ENCODE measurements at places on chromosomes 6 and 20.

DNA sequence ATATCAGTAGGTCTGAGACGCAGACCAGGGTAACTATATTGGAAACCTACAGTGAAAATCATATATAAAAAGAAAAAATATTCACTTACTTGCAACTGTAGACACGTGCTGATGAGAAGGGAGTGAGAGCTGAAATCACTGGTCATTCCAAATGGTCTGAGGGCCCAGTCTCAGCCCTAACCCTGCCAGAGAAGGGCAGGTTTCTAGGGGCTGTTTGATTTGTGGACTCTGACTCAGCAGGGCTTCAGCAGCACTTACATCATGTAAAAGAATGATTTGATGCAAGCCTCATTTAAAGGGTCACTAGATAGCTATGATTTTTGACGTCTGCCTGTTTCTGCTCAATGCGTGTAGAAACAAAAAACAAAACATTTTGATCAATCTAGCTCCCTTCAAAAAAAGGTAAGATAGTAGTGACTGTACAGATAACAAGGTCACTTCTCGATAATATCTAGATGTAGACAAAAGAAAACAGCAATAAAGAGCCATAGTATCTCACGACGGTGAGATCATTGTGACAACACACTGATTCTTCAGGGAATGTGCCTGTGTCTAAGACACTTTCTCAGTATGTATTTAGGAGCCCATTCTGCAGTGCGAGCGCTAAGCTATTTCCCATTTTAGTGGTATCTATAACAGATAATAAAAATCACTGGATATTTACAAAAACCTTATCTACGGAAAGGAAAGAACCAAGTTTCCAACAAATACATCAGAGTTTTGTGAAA, 307.2 kb downstream of the HIVEP2 start:
- no peak for DNase-seq

DNA sequence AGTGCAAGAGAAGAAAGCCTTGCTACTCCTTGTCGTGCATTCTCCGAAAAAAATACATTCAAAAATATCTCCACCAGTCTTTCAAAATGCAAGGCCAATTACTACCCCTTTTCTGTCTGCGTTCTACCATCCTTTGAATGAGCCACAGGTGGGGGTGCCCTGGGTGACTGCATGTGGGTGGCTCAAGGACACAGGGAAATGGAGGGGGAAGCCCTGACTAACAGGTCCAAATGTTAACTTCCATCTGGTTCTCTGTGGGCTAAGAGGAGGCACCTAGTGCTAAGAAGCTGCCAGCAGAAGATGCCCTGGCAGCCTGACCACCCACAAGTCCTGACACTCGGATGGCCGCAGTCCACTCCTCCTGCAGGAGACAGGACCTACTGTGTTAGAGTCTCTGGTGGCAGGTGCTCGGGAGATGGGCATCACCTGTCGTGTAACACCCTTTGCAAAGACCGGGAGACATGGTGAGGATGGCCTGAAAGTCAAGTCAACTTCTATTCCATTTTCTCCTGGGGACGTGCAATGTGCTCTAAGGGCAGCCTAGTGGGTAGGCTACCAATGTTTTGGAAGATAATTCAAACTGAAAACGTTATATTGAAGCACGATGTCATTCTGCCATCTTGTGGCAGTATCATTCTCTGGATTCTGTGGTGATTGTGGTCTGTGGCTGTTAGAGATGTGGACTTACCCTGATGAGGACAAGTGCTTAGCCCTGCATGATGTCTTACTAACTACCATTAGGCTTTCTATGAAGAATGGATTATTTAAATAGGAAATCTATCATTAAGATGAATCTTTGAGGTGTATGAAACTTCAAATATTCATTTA, 27.4 kb upstream of the IGF2R start:
- peak; percentile 23 for DNase-seq

GRCh38 chr20:9966966-9967365, 67.8 kb upstream of the ANKEF1 start:
- DNase-seq, result no peak

DNA sequence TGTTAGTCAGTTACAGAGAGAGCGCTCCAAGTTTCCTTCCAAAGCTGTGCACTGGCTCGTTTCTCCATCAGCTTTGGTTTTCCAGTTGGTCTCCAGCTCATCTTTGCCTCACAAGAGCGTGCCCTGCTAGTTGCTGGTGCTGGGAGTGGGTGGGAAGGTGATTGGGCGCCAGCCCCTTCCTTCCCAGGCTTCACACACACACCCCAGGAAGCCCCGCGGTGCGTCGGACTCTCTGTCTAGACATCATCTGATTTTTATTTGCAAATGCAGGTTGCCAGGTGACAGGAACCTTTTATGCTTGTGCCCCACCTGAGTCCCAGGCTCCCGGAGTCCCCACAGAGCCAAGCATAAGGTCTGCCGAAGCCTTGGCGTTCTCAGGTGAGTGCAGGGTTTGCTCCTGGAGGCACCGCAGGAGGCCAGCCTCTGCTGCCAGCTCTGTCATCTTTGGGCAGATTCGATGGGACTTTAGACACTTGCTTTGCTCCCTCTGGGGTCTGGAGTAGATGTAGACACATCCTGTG, 7.1 kb downstream of the IRF4 start:
- DNase-seq, result no peak

DNA sequence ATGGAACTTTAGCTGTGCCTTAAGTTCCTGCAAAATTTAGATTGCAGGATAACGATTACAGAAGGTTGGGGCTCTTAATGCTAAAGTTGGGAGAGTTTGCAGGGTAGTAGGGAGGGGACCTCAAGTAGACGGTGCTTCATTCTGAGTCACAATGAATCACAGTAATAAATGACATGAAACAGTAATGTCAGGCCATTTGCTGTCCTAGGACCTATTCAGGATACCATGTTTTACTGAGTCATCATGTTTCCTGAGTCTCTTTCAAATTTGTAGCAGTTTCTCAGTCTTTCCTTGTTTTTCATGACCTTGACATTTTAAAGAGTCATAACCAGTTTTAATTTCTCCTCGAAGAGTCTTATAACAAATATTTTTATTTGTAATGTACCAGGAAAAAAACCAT, 406.9 kb upstream of the MAP3K7 start:
- no peak for DNase-seq

GRCh38 chr20:51790256-51790655, 12.1 kb downstream of the SALL4 start:
- DNase-seq, result no peak

DNA sequence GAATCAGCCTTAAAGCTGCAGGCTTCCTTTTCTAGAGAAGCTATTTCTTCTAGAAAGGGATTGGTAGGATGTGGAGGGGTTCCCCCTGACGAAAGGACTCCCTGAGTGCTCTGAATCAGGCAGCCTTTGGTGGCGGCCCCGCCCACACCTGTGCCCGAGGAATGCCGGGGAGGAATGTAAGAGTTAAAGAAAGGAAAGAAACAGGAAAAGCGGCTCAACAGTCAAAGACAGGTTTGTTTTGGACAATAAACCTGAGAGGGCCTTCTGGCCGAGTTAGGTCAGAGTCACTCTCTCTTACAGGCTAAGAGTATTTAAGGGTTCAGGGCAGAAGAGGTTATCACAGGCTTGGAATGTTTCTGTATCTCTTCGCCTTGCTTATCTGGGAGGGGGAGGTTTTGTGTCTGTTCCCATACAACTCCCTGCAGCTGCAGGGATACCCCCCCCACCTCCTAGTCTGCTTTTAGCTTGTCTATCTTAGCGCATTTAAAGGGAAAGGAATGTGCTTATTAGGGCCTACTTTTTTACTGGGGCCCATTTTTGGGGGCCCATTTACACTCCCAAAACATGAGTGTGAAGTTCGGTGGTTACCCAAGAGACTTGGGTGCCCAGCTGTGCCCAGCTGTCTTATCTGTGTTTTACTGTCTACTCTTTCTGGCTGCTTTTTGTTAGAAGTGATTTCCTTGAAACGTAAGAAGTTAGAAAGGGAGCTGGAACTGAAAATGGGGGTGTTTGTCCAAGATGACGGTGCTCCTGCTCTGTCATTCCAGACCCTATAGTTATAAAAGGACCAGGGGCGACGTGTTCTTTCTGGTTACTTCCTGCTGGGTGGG, 32.8 kb downstream of the DYNLT1 start:
- no peak for DNase-seq

DNA sequence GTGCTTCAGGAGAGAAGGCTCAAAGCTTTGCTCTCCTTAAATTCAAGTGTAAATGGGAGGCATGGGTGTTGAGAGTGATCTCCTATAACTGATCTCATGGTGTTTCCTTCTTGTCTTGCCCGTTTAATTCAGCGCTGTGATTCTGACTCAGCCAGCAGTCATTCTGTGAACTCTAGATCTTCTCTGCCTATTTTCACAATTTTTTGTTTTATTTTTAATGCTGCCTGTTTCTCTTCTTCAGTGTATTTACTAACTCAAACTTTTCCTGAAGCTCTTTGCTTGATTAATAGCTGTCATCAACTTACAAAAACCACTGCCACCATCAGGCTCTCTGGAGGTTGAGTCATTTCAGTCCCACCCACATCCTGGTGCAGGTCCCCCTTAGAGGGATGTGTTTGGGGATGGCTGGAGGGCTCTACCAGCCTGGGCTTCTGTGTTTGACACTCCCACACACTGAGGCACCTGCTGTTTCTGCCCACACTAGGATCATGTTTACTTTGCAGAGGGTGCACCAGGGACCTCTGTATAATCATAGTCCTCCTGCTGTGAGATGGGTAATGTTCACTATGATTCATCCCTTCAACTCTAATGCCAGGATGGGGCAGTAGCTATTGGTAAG, 94.0 kb downstream of the SHLD1 start:
- DNase-seq, result peak; percentile 80

DNA sequence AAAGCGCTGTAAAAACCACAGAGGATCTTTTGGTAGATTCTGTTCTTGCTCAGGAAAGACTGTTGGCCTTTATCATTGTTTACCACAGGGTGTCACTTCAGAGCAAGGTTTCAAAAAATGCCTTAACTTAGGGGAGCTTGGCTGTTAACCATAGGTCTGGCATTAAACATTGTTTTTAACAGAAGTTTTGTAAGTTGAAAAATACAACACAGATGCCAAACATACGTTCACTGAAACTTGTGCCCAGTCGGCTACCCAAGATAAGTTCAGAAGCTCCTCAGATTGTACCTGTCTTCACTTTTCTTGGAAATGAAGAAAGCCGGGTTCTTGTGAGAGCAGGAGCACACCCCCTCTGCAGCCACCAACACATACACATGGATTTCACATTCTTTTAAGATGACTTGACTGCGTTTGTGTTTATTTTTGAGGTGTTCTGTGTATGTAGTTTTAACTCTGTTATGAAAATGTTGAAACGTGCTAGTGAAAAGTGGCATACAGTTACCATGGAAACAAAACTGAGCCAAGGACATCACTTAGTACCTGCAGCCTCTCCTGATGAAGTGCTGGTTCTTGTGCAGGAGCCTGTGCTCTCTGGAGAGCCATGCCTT, 64.9 kb downstream of the SYCP2L start:
- no peak for DNase-seq

DNA sequence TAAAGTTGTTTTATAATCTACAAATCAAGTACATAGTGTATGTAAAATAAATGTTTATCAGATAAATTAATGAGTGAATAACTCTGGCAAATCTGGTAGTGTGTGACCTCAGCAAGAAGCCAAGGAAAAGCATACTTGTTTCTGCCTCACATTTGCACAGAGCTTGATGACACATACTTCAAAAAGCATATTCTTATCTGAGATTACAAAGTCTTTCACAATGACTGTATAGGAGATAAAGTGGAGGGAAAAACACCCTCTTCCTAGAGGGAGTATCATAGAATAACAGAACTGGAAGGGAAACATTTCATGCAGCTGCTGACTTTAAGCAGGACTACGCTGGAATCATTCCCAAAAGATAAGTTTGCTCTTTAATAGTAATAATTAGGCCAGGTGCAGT, 28.1 kb upstream of the AKAP7 start:
- no peak for DNase-seq

DNA sequence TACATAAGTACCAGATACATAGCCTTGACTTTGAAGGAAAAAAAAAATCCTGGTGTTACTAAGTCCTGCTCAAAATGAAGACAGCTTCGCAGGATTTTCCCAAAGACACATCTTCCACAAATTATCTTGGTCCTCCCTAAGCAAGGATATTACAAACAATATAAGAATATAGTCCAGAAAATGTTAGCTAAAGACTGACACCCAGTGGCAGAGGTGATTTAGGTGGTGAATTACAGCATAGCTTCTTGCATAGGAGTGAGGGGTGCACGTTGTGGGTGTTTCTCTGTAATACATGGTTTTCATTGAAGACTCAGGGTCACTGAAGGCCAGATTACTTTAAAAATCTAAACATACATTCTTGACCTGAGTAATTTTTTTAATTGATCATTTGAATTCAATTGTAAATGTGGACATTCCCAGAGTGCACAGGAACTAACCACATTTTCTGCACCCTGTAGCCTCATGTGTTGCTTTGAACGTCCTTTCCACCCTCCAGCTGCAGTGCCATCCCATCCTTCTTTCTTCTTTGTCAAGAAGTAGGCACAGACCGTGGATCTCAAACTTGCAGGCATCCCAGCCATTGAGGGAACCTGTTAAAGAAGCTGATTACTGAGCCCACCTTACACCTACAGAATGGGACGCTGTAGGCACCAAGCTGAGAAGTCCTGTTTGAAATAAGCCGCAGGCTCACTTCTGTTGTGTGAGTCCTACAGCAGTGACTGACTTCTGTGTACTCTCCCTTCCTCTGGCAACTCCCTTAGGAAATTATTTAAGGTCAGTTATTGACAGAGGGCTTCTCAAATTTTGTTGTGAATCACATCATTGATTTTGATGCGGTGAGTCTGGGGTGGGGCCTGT, 102.6 kb downstream of the PERP start:
- peak; percentile 33 for DNase-seq

DNA sequence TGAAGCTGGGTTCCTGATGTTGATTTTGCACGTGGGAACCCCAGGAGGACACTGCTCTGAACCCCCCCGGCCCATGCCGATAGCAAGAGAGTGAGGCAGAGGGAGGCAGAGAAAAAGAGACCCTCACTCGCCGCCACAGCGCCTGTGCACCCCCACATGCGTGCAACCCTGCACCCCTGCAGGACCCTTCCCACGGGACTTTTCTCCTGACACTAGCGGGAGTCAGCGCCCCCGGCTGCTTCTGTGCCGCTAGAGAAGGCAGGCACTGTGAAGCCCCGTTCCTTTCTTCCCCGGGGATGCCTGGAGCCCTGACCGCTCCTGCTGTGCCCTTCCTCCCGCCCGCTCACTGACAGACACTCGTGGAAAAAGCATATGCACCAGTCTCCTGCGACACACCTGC, 67.4 kb downstream of the GMPR start:
- DNase-seq, result no peak

GRCh38 chr6:137496909-137497720, 2.9 kb upstream of the OLIG3 start:
- no peak for DNase-seq

DNA sequence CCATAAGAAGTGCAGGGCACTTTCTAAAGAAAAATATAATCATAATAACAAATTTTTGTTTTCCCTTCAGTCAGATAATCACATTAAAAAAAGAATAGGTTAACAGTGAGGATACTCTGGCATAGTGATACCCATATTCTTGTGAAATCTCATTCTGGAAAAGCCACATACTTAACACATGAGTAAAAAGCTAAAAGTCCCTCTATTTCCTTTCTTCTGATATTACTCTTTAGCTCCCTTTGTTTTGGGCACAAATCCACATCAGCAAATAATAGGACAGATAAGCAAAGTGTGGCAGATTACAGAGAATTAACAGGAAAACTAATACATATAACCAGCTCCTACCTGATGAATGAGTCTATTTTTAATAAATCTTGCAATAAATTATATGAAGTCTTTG, 15.8 kb downstream of the SHPRH start:
- DNase-seq, result no peak

GRCh38 chr6:30972816-30973215, 10.7 kb upstream of the MUC21 start:
- no peak for DNase-seq
